ENCODE measurements at places on chromosomes 5 and 9.

DNA sequence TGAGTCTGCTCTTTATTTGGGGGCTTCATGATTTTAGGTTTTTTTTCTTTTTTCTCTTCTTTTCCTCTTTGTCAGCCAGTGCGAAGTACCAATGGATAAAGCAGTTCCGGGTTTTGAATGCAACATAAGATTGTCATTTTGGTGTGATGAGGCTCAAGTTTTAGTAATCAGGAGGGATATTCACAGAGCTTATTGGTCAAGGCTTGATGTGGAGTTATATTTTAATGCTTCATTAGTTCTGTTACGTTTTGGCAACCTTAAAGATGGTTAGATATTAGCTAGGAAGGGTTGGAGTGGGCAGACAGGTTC, 1.4 kb downstream of the PIK3R1 start:
- DNase-seq = no peak

DNA sequence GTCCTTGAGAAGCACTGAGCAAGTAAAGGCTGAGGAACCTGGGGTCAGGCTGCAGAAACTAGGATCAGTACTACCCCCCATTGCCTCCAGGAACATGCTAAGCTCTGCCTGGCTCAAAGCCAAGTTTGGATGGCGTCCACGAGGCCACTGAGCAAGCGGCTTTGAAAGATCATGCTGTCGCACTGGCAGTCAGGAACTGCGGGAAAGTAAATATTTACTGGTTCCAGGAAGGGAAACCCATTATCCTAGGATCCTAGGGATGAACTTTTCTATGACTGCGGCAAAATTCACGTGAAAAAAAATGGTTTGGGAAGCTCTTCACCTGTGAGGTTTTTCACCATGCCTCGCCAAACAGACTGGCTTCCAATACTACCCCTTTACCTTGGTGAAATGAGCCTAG, 75.3 kb upstream of the PJA2 start:
- DNase-seq = no peak

- no peak for DNase-seq
These were observed 38.6 kb downstream of the SLC44A1 start for GRCh38 chr9:105282870-105283621.

DNA sequence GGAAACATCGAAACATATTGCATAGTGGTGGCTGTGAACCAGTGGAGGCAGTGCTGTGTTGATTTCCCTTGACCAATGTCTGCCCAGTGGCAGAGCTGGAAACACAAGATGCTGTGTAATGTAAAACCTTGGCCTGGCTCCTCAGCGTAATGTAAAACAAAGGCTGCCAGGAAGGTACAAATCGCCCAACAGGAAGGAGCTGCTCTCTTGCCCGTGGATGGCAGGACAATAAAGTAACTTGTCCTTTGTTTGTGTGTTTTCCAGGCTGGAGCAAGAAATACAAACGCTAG, 143.4 kb downstream of the PALM2AKAP2 start:
- DNase-seq = no peak

- no peak for DNase-seq
These were observed 216.2 kb downstream of the FANCC start for GRCh38 chr9:95101326-95101725.

DNA sequence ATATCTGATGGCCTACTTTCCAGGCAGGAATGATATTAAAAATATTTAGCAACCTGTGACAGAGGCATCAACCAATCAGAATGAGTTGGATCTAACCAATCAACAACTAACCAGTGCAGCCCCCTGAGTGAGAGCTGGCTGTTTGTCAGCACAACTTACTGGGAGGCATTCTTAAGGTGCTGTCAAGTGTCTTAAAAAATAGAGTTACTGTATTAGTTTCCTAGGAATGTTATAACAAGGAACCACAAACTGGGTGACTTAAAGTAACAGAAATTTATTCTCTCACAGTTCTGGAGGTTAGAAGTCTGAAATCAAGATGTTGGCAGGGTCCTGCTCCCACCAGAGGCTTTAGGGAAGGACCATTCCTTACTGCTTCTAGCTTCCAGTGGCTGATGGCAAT, 85.2 kb downstream of the ATG10 start:
- DNase-seq = no peak

DNA sequence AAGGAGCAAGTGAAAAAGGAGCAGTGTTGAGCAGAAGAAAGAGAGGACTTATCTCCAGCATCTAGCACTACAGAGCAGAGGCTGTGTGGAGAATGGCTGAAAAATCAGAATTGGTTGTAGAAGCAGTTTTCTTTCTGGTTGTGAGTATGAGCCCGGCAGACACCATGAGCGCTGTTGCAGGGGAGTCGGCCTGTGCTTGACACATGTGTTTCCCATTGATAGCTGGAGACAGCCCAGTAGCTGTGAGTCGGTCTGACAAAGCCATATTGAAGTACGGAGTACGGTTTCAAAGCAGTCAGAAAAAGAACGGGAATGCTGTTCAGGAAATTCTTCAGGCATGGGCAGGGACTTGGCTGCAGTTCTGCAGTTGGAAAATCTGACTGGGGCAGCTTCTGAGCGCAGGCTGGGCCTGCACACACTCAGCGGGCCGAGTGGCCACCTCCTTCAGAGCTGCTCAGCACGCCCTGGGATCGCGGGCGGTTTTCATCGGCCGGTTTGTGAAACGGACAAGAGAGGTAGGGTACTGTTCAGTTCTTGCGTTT, at the start of gene SGCD:
Gene SGCD (plus strand): TSS at position 447 of the 542 bp plus-strand sequence.
- DNase-seq = no peak

DNA sequence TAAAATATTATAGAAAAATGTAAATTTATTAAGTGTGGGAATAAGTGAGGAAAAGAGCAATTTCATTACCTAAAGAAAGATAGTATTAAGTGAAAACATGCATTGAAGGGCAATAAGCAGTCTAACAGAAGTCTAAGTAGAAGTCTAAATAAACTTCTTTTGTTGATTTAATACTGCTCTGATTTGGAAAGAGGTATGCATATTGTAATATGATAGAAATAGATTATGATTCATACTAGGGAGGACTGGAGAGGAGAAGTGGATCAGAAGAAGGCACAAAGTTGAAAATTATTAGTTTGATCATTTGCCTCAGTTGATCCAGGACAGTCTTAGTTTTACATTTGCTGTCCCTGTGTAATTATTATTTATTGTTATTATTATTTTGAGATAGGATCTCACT, 6.6 kb upstream of the ERBIN start:
- no peak for DNase-seq

DNA sequence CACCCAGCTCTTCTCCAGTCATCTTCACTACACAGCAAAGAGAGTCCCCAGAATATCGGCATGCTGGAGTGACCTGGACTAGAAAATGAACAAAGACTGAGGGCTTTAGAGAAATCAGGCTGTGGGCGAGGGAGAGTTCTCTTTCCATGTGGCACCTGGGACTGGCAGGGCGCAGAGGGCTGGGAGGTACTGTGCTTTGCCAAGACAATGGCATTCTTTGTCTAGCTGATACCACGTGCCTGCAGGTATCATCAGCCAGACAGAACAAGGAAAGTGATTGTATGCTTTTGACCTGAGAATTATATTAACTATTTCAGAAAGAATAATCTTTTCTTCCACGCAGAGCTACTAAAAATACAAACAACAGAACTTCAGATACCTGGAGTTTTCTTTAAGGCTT, 30.5 kb downstream of the DDX31 start:
- no peak for DNase-seq

GRCh38 chr5:142175461-142176142, 67.0 kb downstream of the NDFIP1 start:
- DNase-seq = no peak

DNA sequence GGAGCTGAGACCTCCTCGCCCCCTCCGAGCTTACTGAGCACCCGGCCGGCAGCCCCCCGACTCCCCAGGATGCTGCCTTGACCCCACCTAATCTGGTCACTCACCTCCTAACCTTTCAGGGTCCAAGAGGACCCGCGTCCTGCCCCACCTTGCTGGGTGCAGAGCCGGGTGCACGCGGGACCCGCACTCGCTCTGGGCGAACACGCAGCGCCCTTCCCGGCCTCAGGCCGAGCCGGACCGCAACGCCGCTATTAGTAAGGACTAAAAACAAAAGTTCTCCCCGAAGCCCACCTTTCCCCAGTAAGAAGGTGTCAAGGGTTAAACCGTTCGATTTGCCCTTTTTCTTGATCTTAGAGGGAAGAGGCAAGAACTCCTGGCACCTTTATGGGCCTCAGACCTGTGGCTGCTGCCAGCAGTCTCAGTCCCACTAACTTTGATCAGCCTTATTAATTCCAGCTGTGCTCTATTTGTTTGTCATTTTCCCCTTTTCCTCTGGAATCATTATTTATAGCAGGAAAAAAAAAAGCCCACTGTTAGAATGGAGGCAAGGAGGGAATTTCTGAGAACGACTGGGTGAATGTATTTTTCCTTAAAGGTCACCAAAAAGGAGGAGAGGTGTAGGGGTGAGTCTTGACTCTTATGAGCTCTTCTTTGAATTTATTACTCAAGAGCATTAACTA, 10.5 kb downstream of the IRX2 start:
- DNase-seq = no peak

DNA sequence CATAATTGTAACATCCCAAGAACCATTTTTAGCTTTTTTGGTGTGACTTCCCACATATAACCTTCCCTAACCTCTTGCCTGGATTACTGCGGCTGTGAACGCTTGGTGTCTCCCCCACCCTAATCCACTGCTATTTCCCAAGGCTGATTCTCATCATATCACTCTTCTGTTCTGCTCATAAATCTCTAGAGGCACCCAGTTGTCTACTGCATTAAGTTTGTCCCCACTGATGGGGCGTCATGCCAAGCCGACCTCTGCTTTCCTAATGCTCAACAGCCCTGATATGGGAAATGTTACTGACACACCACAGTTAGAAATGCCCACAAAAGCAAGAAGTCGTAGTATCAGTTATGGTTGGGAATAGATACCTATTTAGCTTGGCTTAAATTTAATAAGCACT, 24.4 kb downstream of the NPR3 start:
- no peak for DNase-seq

DNA sequence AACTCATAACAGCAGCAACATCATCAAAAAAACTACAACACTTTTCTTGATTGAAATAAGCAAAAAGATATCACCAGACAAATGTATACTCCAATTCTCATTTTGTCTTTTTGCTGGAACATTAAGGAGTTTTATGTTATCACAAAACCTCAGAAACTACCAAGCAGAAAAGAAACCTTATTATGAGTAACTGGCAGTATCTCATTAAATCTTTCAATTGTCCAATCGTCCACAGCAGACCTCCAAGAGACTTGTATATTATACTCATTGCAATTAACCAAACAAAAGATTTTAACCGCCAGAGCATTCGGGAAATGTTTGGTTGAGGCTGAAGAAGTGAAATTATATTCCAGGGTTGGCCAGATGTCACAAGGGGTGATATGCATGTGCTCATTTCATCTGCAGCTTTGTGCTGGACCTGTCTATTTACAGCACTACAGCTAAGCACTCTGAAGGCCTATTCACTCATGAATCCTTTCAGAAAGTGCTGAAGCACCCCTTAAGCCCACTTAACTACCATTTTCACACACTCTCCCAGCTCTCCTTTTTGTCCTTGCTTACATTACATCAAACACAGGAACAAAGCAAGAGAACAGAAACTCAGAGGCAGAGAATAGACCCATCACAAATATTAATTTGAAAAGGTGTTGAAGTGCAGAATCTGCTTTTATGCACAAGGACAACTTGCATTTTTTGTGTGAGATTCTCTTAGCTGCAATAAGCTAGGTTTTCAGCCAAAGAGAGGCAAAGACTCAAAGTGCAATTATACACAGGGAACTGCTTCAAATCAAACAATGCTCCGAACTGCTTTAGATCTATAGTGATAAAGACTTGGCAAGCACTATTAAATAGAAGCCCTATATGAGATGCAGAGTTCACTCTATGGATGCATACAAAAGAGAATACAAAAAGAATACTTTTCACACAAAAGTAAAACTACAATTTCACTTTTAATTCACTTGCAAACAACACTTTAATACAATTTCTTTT, 150.4 kb upstream of the POU5F2 start:
- DNase-seq = no peak

- no peak for DNase-seq
These were observed 83.8 kb downstream of the OTULIN start for GRCh38 chr5:14748180-14748900.

DNA sequence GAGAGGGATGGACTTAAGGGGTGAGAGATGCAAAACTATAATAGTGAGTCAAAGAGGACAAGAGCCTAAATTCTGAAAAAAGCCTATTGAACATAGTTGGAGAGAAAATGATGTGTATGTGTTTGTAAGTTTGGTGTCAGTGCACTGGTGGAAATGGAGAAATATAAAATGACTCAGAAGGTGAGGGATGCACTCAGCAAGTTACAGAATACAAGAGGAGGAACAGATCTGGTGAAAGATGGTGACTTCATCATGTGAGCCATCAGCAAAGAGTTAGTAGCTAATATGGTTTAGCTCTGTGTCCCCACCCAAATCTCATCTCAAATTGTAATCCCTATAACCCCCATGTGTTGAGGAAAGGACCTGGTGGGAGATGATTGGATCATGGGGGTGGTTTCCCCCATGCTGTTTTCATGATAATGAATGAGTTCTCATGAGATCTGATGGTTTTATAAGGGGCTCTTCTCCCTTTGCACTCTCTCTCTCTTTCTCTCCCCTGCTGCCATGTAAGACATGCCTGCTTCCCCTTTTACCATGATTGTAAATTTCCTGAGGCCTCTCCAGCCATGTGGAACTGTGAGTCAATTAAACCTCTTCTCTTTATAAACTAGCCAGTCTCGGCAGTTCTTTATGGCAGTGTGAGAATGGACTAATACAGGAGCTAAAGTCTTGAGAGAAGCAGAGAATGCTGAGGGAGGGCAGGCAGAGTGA, 30.4 kb upstream of the FYB1 start:
- DNase-seq = no peak

DNA sequence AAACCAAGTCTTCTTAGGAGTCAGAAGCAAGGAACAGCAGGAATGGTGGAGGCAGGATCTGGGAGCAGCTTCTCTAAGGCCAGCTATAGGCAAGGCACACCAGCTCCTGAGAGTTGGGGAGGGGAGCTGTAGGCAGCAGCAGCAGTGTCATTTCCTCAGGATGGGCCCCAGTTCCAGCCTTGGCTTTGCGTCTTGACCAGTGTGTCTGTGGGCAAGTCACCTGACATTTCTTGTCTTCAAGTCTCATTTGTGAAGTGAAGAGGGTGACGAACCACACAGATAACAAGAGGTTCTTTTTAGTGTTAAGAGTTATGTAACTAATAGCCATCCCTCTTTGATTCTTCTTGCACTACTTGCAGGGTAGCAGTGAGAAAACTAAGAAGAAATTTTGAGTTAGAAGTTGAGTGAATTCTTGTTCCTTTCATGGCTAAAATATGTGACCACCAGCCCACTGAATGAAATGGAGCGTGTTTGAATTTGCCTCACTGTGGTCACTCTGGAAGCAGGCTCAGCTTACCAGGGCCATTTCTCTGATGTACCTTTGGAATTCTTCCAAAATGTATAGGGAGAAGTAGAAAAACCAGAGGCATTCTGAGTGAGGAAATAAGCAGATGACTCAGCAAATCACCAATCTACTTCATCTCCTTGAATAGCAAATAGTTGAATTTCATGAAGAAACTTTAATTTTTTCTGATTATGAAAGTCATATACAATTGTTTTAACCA, 42.4 kb downstream of the RHOBTB3 start:
- peak; percentile 26 for DNase-seq

- DNase-seq = no peak
These were observed 3.0 kb downstream of the ARSI start for GRCh38 chr5:150299571-150300327.

- DNase-seq = no peak
These were observed 48.5 kb upstream of the DAB2 start for GRCh38 chr5:39473156-39473775.

All from ACHN (cell line).